ENCODE measurements at places on chromosomes 6 and 20.

DNA sequence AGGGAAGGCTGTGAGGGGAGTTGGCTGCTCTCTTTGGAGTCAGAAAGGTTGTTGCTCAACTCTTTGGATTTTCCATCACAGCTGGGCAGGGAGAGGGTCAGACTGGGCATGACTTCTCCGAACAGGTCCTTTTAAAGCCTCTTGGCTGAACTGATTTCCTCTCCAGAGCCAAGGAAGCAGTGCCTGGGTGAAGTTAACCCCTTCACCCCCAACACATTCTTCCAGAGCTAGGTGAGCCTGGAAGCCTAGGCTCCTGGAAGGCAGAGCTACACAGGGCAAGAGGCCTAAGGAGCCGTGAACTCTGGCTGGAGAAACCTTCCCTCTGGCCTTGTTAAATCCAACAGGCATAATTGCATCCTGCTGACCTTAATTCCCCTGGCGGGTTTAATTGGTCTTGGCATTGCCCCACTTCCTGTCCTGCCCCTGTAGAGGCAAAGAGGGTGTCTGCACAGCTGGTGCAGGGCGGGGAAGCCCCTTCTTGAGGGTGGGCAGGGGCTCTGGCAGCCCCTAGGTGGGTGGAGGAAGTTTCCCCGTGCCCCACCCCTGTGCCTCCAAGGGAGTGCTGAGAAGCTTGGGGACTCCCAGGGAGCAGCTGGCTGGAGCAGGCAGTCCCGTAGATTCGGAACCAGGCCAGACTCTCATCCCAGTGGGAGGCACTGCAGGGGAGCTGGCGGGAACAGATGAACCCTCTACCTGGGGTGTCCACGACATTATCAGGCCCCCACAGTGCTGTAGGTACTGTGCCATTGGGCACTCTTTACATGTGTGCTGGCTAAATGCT is 3.6 kb upstream of the MYLK2 start:
- no peak for DNase-seq

GRCh38 chr6:158607411-158608170 is 37.0 kb downstream of the DYNLT1 start:
- no peak for DNase-seq

DNA sequence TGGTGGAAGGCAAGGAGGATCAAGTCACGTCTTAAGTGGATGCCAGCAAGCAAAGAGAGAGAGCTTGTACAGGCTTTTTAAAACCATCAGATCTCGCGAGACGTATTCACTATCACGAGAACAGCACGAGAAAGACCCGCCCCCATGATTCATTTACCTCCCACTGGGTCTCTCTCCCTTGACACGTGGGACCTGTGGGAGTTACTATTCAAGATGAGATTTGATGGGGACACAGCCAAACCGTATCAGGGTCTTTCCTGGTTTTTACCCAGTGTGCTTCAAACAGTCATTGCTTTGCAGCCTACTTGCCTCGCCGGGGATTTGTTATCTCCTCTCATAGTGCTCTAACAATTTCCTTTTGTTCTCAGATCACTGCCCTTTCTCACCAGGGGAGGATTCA is 108.2 kb downstream of the UST start:
- DNase-seq: no peak

DNA sequence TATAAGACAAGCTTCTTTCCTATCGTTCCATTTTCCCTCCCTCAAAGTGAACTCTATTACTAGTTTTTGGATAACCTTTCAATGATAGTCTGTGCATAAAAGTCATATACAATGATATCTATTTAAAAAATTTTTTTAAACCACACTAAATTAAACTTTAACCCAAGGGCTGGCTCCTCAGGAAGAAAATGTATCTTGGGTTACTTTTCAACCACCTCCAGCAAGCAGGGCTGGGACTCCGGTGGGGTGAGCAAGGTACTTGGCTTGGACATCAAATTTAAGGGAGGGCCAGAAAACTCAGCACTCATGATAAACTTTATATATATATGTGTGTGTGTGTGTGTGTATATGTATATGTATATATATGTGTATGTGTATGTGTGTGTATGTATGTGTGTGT is 13.9 kb upstream of the PPP1R3G start:
- DNase-seq: no peak

DNA sequence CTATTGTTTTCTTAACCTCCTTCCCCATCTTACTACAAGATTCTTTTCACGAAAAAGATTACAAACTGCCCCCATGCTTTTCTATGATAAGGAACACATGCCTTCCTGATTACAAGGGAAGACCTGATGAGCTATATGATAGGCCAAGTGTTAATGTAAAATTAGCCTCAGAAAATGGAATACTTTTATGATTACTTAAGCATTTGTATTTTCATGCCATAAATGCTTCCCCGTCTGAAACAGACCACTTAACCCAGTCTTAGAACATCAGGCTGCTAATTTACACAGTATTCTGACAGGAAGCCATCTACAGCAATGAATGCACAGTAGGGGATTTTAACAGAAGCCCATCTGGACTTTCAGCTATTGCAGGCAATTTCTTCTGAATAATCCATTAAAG is 274.9 kb downstream of the HAO1 start:
- no peak for DNase-seq

DNA sequence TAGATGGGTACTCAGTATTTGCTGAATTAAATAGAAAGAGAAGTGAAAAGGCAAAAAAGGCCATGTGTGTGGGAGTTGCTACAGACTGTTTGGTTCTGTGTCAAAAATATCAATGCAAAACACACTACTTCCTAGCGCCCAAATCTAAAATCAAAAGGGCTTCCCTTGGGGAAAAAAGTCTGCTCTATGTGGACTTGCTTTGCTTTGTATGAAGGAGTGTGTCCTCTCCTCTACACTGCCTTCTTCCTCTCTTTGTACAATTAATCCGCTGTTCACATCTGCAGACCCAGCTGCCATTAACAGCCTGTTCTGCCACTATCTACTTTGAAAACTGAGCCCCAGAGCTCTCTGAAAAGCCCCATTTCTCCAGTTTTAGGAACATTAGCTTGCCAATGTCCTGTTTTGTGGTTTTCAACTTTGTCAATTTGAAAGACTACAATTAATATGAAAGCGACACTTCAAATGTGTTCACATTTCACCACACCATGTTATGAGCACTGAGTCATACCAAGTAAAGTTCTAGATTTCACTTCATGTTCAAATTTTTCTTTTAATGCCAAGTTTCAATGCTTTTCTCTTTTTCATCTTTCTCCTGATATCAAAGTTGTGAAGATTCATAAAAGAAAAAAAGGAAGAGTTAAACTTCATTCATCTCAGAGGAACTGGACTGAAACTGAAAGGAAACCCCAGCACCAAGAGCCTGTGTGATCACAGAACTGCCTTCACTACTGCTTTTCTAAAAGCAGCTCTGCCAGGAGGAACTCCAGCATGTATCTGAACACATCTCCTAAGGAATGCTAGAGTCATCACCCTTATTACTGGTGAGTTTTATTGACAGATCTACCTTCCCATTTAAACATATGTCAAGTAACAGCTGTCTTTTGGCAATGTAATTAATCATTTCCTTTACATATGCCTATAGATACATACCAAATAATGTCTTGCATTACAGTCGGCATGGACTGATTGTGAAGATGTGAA is 102.6 kb downstream of the KIF13A start:
- DNase-seq: no peak

GRCh38 chr20:46804126-46804525 is 90.5 kb upstream of the EYA2 start:
- DNase-seq: no peak

- DNase-seq: no peak
These were observed 69.9 kb downstream of the PPP1R14C start for GRCh38 chr6:150212778-150213177.

DNA sequence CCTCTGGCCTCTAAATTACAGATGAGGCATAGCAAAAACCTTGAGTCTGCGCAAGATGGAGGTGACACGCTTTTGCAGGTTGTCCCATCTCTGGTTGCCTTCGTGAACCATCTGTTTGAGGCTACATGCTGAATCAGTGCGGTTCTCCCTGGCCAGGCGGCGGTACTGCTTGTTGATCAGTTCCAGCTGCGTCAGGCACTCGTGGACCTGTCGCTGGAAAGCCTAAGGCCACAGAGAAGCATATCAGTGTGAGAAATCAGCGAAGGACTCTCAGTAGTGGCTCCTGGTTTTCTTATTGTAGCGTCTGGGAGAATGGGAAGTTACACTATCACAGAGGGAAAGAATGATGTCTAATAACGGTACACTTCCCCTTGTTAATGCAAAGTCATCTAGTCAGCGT is 344.4 kb downstream of the ESR1 start:
- DNase-seq: no peak

DNA sequence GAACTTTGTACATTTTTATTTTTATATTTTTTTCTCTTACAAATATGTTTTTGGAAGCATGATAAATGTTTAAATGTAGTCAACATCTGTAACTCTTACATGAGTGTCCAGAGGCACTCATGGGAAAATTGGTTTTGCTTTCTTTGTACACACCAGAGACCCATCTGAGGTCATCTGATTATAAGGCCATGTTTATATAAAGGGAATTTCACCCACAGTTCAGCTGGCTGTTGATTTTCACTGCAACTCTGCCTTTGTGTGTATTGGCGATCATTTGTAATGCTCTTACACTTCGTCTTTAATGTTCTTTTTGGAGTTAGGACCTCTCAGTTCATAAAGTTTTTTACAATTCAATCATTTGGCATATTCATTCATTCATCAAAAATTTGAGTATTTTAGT is 28.1 kb downstream of the RIOK1 start:
- no peak for DNase-seq

GRCh38 chr6:132190815-132191175 is 210.5 kb downstream of the MOXD1 start:
- no peak for DNase-seq

GRCh38 chr6:168441434-168442391 is 729 bp downstream of the SMOC2 start:
- DNase-seq: no peak

GRCh38 chr6:22558288-22558882 is 11.0 kb upstream of the HDGFL1 start:
- DNase-seq: no peak

DNA sequence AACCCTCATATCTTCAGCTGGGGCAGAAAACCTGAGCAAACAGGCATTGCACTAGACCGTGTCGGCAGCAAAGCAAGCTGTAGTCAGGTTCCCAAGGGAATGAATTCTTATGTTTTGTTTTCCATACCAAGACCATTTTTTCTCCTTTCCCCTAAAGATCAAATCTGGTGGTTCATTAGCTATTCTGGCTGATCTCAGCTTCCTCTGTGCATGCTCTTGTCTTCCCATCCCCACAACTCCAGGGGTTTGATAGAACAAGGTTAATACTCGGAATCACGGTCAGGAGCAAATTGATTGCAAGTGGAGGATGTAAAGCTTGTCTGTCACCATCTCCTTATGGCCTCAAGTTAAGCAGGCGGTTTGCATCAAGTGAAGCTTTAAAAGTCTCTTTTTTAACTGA is 778.8 kb downstream of the KIF16B start:
- DNase-seq: no peak

DNA sequence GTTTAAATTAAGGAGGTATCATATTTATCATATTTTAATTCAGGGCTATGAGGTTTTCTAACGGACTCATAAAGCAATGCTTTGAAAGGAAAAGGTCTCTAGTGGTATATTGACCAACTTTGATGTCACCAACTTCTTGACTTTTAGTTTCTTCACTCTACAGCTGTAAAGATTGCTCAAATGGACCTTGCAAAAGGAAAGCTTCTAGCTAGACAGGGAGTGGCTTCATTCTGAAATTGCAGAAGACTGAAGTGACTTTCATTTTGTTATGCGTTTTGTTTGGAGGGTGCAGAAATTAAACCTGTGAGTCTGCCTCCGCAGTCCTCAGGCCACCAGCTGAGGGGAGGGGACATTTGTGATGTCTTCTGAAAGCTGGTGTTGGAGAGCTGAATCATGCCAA is 95.7 kb downstream of the SLC24A3 start:
- no peak for DNase-seq

- no peak for DNase-seq
These were observed 83.4 kb upstream of the LY86 start for GRCh38 chr6:6505111-6505510.

DNA sequence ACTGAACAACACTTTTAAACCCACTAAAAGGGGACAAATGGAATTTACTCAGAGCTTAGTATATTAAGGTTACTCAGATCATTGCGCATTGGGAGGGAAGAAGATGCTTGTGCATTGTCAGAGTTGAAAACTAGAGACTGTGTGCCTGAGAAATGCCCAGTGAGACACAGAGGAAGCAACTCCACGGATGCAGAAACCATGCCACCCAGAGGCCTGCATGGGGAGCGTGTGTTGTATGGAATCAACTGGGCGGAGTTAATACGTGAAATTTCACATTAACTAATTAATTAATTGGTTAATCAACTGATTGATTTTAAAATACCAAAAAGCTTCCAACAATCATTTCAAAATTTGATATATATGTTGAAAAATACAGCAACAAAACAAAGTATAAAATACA is 391.6 kb downstream of the PLCB1 start:
- DNase-seq: no peak

DNA sequence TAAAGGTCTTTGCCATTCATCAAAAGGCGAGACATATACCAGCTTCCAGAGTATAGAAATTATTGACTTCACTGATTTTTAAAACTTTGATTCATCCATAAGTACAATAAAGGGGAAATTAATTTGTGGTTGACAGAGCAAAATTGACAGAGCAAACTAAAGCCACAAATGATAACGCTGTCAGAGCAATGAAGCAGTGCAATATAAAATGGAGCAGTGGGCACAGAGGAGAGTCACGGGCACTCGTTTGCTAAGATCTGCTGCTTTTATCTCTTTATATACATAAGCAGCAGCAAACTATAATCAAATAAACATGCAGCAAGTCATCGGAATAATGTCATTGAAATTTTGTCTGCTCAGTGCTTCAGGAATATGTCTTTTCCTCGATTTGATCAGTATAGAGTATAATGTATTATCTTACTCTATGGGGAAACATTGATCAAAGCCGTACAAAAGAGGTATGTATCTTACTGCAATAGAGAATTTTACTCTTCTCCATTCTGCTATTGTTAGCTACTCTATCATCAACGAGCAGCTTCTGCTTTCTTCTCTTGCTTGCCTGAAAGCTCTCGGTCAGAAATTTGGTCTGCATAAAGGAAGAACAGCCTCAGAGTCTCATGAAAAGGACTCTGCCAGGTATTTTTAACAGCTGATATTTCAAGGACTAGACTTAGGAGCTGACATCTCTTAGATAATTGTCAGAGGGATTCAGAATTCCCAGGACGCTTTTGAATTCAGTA is 546.0 kb upstream of the ARID1B start:
- no peak for DNase-seq

DNA sequence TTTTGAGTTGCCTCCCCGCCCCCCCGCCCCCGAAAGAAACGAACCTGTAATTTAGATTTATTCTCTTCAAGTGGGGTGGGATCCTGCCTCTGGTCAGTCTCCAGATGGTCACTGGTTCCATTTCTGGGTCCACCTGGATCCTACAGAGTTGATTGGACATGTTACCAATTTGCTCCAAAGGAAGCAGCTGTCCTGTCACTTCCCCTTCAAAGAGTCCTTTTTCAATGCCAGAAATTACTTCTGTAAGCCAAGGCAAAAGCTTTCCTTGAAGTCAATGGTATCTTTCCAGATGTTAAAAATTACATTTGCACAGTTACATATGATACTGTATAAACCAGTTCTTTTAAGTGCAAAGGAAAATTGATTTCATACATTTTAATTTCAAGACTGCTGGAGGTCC is 12.0 kb upstream of the ANKRD60 start:
- no peak for DNase-seq

All from activated CD4-positive, alpha-beta T cell treated with anti-CD3 and anti-CD28 coated beads, Interleukin-2, amount 50 U/mL, for 24 hours (primary cell).